ENCODE measurements at places on chromosomes 13 and 19.
A peak's percentile ranks its signal among the peaks of the same experiment; 100 is the strongest.

DNA sequence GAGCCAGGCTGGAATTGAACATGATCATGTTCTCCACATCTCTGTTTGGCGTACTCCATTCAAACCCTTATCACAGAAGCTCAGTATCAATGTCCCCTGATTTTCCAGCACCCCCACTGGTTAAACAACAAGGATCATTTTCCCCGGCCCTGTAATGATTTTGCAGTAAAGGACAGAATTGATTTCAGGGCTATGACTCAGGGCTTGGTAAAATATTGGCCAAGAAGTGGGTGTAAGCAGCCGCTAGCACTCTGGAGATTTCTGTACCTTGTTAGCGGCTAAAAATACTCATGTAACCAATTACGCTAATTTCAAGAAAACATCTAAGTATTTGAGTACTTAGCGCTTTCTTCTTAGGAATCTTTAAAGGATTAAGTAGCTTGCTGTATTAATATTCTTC is 69.5 kb upstream of the FNDC3A start:
- no peak for DNase-seq

- peak; percentile 92 for DNase-seq
Observed at GRCh38 chr19:55526216-55527196, 10.4 kb downstream of the SBK2 start.

DNA sequence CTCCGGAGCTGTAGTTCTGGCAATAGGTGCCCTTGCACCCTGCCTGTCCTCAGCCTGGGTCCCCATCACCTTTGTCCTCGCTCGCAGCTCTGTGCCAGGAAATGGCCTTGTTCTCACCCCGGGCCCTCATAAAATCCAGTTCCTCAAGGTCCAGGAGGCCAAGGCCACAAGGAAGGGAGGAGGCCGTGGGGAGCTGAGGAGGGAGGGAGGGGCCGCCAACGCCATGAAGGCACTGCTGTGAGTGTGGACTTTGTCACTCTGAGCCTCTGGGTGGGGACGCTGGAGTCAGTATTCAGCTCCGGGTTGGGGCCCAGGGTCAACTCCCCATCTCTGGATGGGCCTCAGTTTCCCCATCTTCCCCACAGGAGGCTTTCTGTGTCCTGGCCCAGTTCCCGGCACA is 9.2 kb upstream of the GNA11 start:
- no peak for DNase-seq

DNA sequence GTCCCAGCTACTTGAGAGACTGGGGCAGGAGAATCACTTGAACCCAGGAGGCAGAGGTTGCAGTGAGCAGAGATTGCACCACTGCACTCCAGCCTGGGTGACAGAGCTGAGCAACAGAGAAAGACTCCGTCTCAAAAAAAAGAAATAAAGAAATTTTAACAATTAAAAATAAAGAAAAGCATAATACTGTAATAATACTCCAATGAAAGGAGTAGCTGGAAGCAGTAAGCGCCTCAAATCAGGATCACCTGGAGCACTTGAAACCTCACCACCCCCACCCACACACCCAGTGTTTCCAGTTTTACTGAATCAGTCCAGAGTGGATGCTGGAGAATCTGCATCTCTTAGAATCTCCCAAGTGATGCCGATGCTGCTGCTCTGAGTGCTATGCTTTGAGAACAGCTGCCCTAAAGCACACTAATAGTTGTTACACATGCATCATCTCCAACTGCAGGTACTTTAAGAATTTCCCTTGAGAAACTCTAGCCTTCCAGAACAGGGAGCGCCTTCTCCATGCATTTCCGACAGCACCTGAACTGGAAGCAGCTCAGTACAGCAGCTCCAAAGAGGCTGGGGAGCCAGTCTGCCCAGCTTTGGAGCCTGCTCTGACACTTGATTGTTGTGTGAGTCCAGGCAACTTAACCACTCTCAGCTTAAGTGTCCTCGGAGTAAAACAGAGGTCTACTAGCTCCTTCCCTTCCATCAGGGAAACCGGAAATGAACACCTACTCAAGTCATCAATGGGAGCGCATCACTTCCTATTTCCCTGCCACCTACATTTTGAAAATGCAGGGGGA is 2.9 kb downstream of the ABCC4 start:
- DNase-seq = no peak

GRCh38 chr13:63433546-63434150 is 2018.0 kb upstream of the PCDH20 start:
- DNase-seq = peak; percentile 48

DNA sequence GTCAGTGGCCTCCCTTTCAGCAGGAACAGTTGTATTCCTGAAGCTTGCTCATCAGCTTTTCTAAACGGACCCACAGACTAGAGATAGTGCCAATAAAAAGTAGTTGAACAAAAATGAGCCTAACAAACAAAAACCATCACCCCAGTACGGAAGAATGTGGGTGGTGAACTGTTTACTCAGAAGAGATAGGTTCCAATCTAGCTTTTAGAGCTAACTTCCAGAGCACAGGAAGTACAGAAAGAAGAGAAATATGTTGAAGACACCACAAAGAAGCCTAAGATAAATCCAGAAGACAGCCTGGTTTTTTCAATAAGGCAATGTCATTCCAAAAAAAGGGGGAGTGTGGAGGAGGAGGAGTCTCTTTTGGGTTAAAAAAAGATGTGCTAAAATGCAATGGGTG is 2.8 kb upstream of the LMO7 start:
- peak; percentile 80 for DNase-seq

GRCh38 chr19:2812414-2813234 is 7.0 kb upstream of the ZNF554 start:
- DNase-seq = no peak

GRCh38 chr13:49567491-49567890 is 17.9 kb downstream of the RCBTB1 start:
- no peak for DNase-seq

- DNase-seq = no peak
Observed at GRCh38 chr13:109374609-109375200, 411.7 kb downstream of the IRS2 start.

DNA sequence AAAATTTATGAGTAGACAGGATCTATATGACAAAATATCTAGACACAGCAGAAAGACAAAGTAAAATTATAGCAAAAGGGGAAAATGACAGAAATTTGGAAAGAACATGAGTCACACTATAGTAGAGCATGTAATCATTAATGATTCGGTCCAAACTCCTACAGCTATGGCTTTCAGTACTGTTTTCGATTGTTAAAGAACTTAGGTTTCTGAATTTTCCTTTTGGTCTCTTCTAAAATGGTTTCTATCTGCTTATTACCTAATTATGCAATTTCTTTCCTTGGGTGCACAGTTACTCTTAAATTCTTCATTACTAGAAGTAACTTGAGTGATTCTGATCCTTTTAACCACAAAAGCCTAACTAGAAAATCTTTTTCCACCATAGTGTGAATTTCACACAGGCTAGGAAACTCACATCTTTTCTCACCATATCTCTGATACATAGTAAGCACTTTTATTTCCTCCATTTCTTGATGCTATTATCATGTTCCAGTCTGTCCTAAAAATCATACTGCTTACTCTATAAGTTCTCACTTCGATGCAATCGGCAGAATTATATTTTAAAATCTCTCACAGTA is 1101.4 kb downstream of the PCDH9 start:
- no peak for DNase-seq

GRCh38 chr13:75153386-75153785 is 328.6 kb downstream of the TBC1D4 start:
- no peak for DNase-seq

DNA sequence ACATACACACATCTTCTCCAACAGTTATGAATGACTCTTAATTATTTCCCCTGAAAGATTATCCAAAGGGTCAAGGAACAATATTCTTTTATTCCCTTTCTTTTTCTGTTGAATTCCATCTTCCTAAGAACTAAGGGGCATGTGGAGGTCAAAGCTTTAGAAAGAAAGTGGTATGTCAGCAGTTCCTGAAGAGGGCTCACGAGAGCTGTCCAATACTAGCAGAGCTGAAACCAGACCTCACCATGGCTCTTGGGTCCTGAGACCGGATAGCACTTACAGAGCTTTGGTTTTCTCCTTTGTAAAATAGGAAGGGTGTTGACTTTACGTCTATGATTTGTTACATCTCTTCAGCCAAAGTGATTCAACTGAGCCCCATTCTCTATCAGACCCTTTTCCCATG is 109.8 kb upstream of the FREM2 start:
- DNase-seq = peak; percentile 29

GRCh38 chr19:46755853-46756543 is 9.7 kb upstream of the STRN4 start:
- DNase-seq = no peak

- no peak for DNase-seq
Observed at GRCh38 chr19:14580623-14581237, 2.2 kb upstream of the CLEC17A start.

- no peak for DNase-seq
Observed at GRCh38 chr19:6734096-6734696, 3.2 kb downstream of the GPR108 start.

DNA sequence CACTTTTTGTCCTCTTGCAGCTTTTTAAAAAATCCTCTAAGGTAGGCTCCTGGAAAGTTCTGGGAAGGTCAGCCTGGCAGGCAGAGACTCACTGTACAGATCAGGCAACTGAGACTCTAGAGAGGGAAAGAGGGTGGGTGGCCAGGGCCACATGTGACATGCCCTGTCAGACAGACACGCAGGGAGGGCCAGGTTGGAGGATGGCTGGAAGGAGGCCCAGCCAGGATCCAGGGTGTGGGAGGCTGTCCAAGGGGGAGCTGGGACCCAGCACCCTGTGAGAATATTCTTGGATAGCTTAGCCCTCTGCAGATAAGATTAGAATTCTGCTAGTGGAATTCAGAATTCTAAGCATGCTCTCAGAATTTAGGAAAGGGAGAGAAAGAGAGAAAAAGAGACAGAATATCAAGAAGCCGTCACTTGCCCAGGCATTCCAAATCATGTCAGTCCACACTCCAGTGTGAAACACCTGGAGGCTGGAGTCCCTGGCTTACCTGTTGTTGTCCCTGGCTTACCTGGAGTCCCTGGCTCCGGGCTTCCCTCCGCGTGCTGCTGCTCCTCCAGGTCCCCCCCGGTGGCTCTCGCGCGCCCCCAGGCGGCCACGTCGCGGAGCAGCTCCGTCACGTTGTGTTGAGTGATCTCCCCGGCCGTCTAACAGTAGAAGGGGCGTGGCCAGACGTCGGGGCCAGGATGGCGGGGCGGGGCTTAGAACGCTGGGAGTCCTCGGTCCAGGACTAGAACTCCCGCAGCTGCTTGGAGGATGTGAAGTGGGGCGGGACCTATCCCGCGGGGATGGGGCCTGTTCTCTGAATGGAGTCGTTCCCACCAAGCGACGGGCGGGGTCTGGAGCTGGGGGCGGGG is 2.8 kb upstream of the TNNI3 start:
- DNase-seq = peak; percentile 87

DNA sequence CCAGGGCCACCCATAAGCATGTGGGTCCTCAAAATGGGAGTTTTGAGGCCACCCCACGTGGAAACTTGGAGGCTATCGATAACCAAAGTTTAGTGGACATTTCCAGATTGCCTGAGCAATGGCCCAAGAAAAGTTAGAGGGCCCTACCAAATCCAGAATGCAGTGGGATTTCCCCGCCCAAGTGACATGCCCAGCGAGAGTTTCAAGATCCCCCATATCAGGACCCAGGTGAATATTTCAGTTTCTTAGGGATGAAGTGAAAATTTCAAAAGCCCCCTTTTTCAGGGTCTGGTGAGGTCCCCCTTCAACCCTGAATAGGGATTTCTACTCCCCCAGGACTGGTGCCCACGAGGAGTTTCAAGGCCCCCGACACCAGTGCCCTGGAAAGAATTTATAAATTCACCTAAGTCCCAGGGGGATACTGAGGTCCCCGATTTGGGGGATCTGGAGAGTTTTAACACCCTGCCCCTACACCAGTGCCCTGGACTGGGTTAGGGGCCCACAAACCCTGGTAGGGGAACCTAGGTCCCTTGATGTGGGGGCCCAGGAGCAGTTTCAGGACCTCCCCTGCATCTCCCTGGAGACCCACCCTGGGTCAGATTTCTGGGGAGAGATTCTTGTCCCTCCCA is 695 bp downstream of the BST2 start:
- no peak for DNase-seq

DNA sequence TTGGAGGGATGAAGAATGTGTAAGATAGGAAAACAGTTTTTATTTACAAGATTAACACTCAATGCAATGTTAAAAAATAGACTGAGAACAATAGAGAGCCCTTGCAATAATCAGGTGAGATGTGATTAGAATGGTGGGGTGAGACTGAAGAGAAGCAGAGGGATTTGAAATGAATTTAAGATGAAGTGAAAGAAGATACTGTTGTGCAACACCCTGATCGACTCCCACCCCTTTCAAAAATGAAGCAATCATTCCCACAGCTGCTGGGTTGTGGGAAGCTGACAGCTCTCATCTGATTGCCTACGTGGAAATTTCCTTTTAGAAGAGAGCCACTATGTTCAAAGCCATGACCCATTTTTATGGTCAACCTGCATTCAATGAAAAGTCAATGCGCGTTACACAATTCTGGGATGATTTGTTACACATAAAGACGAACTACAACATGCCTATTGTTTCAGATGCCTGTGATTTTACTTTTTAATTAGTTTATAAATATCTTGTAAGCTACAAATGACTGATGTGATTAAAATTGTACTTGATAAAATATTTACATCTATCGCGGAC is 1374.8 kb downstream of the PCDH9 start:
- DNase-seq = peak; percentile 67

- no peak for DNase-seq
Observed at GRCh38 chr13:51303882-51304281, 35.6 kb upstream of the SERPINE3 start.

- no peak for DNase-seq
Observed at GRCh38 chr19:34574704-34575103, 93.1 kb downstream of the WTIP start.

- DNase-seq = no peak
Observed at GRCh38 chr13:78305171-78305570, 298.2 kb downstream of the POU4F1 start.

GRCh38 chr13:41064493-41064892 is 3.2 kb downstream of the WBP4 start:
- DNase-seq = peak; percentile 85

DNA sequence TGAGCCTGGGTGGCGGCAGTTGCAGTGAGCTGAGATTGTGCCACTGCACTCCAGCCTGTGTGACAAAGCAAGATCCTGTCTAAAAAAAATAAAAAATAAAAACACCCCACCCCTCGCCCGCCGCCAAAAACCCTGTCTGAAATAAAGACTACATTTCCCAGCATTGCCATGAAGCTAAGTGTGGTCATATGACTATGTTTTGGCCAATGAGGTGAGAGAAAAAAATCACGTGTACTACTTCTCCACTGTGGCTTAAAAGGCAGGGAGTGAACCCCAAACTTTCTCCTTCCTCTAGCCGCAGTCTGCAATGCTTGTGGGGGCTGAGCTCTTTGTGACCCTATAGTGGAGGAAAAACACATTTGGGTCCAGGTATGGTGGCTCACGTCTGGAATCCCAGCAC is 54.9 kb downstream of the COLGALT1 start:
- peak; percentile 49 for DNase-seq

DNA sequence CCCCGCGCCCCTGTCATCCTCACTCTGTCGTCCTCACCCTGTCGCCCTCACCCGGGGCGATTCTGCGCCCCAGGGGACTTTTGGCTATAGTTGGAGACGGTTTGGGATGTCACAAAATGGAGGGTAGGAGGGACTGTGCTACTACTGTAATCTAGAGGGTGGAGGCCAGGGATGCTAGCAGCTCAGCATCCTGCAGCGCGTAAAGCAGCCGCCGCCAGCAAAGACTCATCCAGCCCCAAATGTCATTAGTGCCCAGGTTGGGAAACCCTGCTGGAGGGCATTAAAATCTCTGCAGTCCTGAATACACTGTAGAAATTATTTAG is 362 bp downstream of the ZNF557 start:
- DNase-seq = peak; percentile 21

Data from choroid plexus epithelial cell (primary cell).